ENCODE measurements at places on chromosomes 2 and 18.

DNA sequence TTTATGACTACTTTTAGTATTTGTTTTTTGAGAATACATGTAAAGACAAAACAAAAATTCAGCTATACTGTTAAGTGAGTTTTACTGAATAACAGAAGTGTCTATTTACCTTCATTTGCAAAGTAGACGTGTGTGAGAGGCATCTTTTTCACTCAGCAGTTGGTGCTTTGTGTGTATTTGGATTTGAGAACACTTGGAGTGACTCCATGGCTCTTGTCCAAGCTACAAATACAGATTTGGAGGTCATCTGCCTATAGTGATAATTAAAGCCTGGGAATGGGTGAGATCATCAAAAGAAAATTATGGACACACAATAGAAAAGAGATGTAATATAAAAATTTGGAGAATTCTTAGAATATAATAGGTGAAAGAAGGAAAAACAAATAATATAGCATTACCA, 6.2 kb downstream of the NAB1 start:
- no peak for DNase-seq

DNA sequence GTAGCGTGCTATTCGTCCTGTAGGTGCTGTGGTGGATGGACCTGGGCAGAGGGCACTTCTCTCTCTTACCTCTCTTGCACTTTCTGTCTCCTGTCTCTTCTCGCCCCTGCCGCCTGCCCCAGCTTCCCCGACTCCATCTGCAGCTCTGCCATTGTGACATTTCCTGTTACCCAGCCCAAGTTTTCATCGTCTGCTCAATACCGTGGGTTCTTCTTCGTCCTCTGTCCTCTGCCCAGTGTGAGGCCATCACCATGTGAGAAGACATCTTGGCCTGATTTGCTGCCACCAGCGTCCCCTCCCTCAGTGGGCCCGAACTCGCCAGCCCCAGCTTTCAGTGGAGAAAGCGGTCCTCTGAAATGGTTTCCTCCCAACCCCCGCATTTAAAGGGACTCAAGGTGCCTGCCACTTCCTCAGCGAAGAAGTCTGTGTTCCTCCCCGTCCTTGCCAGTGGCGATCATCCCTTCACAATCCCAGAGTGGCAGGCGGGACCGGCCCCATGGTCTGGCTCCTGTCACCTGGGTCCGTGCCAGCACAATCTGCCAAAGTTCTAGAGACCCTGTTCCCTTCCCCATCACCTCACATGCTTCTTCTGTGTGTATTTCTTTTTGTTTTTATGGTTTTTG, 18.0 kb downstream of the TGOLN2 start:
- peak; percentile 48 for DNase-seq

- peak; percentile 37 for DNase-seq
Observed at GRCh38 chr2:86468162-86469033, 27.2 kb downstream of the KDM3A start.

DNA sequence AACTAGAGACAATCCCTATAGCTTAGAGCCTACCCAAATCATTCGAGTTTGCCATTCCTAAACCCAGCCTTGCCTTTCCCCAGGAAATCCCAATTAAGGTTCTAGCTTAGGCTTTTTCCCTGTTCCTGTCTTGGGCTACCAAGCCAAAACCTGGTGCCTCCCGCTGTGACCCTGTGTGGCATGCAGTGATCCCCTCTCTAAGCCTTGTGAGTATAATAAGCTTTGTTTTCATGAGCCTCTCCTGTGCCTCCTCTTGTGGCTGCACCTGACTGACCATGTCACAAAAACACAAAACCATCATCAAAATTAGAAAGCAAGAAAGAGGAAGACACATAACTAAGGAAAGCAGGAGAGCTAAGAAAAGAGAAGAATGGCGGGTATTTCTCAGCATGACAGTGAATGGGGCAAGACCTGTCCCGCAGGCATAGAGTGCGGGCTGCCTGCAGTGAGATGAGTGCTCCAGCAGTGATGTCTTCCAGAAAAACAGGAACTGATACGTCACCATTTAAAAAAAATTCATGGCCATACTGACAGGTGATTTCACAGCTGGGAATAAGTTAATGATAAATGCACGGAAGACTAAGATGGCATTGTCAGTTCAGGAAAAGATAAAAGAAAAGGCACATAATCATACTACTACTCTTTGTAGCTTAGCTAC, 9.2 kb upstream of the PAIP2B start:
- no peak for DNase-seq

- DNase-seq: peak; percentile 33
Observed at GRCh38 chr2:974502-974901, 23.9 kb downstream of the SNTG2 start.

GRCh38 chr2:176784633-176785200, 427.9 kb upstream of the HNRNPA3 start:
- DNase-seq: no peak

DNA sequence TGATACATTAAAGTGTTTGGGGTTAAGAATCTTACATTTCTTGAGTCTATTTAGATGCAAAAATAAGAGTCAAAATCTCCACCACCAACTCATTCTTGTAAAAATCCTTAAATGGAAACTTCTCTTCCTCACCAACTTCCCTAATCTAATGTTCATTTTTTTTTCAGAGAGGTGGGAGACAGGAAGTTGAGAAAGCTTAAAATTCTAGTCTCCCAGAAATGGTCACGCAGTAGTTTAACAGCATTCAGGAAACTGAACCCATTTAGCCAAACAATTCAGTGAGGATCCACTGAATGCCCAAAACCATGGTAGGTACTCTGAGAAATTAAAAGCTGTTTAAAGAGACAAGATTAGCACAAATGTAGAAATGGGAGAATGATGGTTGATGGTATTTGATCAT, 69.0 kb downstream of the TXNL1 start:
- DNase-seq: no peak

GRCh38 chr2:55365303-55365702, 54.4 kb downstream of the CCDC88A start:
- DNase-seq: no peak

- DNase-seq: no peak
Observed at GRCh38 chr18:44516450-44516849, 164.2 kb upstream of the SETBP1 start.

GRCh38 chr2:170770008-170770605, at the start of gene ERICH2:
Gene ERICH2 (plus strand): TSS chr2:170770378. CDS start chr2:170770682, 304 bp downstream.
- DNase-seq: peak; percentile 60

- no peak for DNase-seq
Observed at GRCh38 chr2:118748245-118748885, 99.1 kb downstream of the EN1 start.

DNA sequence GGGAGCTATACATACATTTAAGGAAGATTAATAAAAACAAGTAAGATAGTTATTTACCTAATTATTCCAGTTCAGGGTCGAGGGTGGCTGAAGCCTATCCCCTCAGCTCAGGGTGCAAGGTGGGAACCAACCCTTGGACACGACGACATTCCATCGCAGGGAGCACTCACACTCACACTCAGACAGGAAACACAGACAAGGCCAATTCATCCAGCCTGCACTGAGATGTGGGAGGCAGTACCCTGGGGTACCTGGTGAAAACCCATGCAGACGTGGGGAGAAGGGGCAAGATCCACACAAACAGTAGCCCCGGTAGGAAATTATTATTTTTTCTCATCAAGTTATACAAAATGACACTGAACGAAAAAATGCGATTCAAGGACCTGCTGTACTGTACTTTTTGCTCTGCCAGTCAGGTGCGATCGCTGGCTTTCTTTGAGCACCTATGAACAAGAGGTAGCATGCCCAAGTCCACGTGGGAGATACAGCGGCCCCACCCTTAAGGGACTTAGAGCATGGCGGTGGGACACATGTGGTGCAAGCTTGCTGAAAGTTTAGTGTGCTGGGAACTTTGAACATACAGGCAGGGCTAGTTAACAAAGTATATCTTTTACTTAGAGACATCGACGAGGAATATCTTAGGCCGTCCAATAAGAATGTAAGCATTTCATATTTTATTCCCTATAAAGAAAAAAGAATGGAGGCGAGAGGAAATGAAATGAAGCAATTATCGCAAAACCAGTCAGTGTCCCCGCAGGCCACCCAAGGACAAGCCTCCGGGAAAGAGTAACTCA, 624 bp downstream of the METTL8 start:
- DNase-seq: peak; percentile 68

DNA sequence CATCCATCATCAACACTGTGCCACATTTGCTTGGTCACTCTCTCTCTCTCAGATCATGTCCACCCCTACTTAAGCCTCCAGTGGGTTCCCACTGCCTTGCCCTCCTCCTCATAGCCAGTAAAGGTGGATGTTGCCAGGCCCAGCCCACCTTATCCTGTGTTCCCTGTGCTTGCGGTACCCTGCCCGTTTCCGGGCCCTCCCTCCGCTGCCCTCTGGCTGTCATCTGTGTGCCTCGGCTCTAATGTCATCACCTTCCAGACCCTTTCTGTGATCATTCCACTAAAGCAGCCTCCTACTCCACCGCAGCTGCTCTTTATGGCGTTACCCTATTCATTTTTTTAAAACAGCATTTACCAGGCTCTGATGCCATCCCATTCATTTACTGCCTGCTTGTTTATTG, 305.7 kb upstream of the SKOR2 start:
- DNase-seq: no peak

- DNase-seq: no peak
Observed at GRCh38 chr2:240570531-240571313, 2.4 kb downstream of the RNPEPL1 start.

- no peak for DNase-seq
Observed at GRCh38 chr2:101125808-101126207, 25.4 kb downstream of the TBC1D8 start.

DNA sequence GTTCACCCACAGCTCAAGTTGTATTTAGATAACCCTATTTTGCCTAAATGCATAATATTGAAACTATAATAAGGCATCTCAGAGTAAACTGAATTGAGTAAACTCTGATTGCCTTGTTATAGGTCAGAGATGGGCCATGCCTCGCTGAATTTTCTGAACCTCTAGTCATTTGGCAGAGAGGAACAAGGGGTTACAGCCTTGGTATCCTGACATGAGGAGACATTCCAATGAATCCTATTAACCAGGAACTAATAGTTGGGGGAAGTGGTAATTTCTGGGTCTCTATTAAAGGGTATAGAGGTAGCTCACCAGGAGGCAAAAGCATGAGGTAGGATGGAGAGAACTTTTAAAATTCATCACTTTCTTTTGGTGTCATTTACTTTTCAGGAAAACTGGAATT, 227.4 kb upstream of the CHST9 start:
- DNase-seq: no peak

- DNase-seq: no peak
Observed at GRCh38 chr2:216464104-216464720, 34.4 kb upstream of the RPL37A start.

GRCh38 chr2:173874894-173875237, 90.3 kb downstream of the SP3 start:
- DNase-seq: no peak

DNA sequence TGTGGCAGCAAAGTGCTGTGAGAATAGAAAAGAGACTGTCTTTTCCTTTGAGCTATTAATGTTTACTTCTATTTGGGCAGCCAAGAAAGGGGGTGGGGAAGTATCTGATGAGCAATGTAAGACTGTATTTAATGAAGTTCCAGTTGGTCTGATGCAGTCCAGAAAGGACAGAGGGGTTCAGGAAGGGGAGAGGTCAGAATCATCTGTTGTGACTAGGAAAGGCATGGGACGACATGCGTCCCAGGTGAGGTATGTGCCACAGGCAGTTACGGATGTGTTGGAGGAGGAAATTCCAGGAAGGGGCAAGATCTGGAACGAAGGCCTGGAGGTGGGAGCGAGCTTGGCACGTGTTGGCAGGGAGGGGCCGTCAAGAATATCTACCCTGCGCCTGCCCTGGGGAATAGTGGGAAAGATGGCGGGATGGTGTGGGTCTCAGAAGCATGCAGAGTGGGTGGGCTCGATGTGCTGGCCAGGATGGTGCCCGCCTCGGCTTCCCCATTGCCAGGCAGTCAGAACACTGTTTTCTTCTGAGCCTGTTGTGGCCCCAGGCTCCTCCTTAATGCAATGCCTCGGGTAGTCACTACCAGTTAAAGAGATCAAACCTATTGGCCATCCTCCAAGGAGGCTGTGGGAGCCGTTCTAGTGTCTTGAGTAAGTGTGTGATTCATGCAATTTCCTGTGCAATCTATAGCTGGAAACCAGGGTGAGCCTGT, 57.8 kb upstream of the TXNDC2 start:
- no peak for DNase-seq

DNA sequence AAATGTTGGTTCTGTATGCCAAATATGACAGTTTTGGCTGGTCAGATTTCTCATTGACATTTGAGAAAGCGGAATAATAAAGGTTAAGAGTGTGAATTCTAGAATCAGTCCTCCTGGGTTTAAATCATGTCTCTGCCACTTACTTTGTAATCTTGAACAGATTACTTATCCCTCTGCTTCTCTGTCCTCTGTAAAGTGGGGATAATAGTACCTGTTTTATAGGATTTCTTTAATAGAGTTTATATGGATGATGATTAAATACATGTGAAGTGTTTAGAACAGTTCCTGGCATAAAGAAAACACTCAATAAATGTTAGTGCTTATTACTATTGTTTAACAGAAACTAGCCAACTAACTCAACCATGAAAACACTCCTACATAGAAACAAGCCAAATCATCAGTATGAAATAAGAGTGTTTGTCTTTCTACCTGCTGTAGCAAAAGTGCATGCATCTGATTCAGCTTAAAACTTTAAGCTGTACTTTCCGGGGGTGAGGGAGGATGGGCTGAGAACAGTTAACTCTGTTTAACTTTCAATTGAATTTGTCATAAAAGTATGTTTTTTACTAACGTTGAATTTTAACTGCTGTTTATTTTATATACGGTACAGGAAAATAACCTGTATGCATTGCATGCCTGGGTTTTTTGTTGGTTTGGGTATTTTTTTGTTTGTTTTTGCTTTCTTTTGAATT, 6.8 kb downstream of the HTR2B start:
- no peak for DNase-seq

- no peak for DNase-seq
Observed at GRCh38 chr2:9417725-9418124, 5.6 kb downstream of the ITGB1BP1 start.

GRCh38 chr18:2917259-2918047, 70.6 kb downstream of the EMILIN2 start:
- no peak for DNase-seq

DNA sequence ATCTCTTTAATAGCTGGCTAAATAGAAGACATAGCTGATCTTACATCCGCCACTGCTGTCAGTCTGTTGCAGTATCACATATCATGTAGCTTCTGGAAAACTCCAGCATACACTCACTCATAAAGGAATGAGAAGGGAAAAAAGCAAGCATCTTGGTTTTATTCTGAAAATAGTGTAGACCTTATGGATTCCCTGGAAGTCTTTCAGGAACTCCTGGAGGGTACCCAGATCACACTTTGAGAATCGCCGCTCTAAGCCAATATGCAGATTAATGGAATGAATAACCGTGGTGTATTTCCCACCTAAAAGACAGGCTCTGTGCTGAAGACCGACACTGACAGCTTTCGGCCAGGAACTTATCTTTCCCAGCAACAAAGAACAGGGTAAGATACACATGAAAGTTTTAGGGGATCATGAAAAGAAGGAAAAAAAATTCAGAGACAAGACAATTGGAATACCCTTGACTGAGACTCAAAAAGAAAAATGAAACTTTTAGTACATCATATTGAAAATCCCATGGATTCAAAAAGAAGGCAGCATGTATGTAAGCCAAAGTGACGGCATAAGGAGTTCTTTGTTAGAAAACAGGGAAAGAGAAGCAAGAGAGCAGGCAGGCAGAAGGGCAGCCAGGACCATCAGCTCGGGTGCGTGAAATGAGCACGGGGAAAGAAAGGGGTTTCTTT, 56.4 kb upstream of the SEC11C start:
- no peak for DNase-seq

Data from activated CD8-positive, alpha-beta T cell treated with anti-CD3 and anti-CD28 coated beads, Interleukin-2, amount 10 ng/mL, durations not matched to agents 7 days and 5 days (primary cell).